ENCODE measurements at places on chromosomes 16 and 17.

GRCh38 chr17:76868669-76869495, 678 bp downstream of the MGAT5B start:
- no peaks in the 10 kb centered on the region for H3K36me3 ChIP-seq
- H3K27me3 ChIP-seq: peaks cover 19% of the 10 kb centered on the region
- H3K27ac ChIP-seq: no peak overlapping the region

GRCh38 chr16:10036956-10037355, 145.3 kb downstream of the GRIN2A start:
- H3K27me3 ChIP-seq: no peaks in the 10 kb centered on the region
- no peak overlapping the region for H3K27ac ChIP-seq
- no peaks in the 10 kb centered on the region for H3K36me3 ChIP-seq
- DNase-seq: no peak
- H3K4me1 ChIP-seq: no peaks in the 10 kb centered on the region
- H3K4me3 ChIP-seq: no peak overlapping the region

GRCh38 chr16:22885951-22886350, 72.0 kb downstream of the HS3ST2 start:
- no peaks in the 10 kb centered on the region for H3K27me3 ChIP-seq
- H3K27ac ChIP-seq: no peak overlapping the region
- H3K36me3 ChIP-seq: no peaks in the 10 kb centered on the region
- no peak overlapping the region for H3K4me3 ChIP-seq

- H3K27me3 ChIP-seq: no peaks in the 10 kb centered on the region
- H3K4me1 ChIP-seq: no peaks in the 10 kb centered on the region
- DNase-seq: no peak
- H3K4me3 ChIP-seq: no peak overlapping the region
These were observed 67.1 kb downstream of the CLEC18A start for GRCh38 chr16:70018254-70018653.

- H3K36me3 ChIP-seq: no peaks in the 10 kb centered on the region
- no peak overlapping the region for H3K27ac ChIP-seq
- H3K4me1 ChIP-seq: no peaks in the 10 kb centered on the region
- H3K27me3 ChIP-seq: no peaks in the 10 kb centered on the region
- H3K4me3 ChIP-seq: no peak overlapping the region
- DNase-seq: no peak
These were observed 168.1 kb downstream of the XYLT1 start for GRCh38 chr16:17302620-17303019.

DNA sequence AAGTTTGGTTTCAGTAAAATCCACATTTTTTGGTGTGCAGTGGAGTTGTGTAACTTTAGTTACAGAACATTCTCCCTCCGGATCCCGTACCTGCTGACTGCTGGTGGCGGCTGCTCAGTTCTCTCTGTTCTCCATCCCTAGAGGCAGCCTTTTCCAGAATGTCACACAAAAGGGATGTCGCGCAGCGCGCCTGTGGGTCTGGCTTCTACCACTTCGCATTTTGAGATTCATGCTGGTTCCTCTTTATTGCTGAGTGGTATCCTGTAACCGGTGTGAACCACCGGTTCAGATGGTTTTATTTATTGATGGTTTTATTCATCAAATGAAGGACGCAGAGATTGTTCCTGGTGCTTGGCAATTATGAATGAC, 981 bp upstream of the CEP131 start:
- H3K27ac ChIP-seq: no peak overlapping the region
- H3K4me3 ChIP-seq: peak overlapping the region; percentile 40
- no peak for DNase-seq
- no peaks in the 10 kb centered on the region for H3K36me3 ChIP-seq
- H3K27me3 ChIP-seq: no peaks in the 10 kb centered on the region

DNA sequence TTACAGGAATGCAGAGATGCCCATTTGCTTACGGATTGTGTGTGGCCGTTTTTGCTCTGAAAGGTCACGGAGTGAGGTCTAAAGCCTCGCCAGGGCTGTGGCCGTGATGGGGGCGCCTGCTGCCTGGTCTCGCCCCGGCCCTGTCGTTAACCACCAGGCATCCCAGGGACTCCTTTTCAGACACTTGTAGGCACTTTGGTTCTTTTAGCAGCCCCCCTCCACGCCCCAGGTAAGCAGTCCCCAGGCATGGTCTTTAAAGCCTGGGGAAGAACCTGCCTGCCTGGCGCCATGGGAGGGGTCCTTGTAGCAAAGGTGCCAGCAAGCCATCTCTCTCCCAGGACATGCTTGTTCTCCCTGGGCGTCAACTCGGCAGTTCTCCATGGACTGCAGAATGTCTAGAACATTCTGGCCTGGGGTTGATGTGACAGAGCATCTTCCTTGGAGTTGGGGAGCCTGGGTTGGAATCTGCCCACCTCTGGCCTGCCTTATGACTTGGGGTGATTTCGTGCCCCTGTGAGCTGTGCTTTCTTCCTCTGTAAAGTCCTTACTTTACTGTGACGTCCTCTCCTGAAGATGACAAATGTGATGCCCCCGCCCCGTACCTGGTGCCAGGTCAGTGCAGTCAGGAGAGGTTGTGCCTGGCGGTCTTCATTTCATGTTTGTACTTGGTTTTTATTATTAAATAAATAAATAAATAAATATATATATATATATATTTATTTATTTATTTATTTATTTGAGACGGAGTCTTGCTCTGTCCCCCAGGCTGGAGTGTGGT, 5.4 kb downstream of the KCTD5 start:
- H3K27ac ChIP-seq: no peak overlapping the region
- H3K4me3 ChIP-seq: no peak overlapping the region
- DNase-seq: no peak

DNA sequence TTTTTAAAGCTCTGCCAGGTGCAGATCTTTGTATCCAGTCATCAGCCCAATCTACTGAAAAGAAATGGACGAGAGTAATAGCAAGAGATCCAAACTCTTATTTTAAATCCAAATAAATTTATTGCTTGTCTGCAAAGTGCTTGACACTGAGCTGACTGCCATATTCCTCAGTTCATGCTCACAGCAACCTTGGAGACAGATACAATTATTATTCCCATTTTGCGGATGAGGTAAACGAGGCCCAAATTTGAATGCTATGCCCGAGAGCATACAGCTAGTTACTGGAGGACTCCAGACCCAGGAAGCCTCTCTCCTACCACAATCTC, 620 bp downstream of the NOB1 start:
- peaks cover 2% of the 10 kb centered on the region for H3K36me3 ChIP-seq
- no peaks in the 10 kb centered on the region for H3K27me3 ChIP-seq
- H3K4me3 ChIP-seq: peak overlapping the region; percentile 81

GRCh38 chr17:69717819-69718218, 303.3 kb downstream of the MAP2K6 start:
- H3K27me3 ChIP-seq: no peaks in the 10 kb centered on the region
- no peak overlapping the region for H3K4me3 ChIP-seq
- no peaks in the 10 kb centered on the region for H3K4me1 ChIP-seq
- H3K36me3 ChIP-seq: no peaks in the 10 kb centered on the region
- DNase-seq: no peak

- H3K36me3 ChIP-seq: no peaks in the 10 kb centered on the region
- no peak overlapping the region for H3K4me3 ChIP-seq
- H3K27me3 ChIP-seq: no peaks in the 10 kb centered on the region
- no peak overlapping the region for H3K27ac ChIP-seq
These were observed 98.9 kb upstream of the NLRP1 start for GRCh38 chr17:5683241-5683640.

GRCh38 chr16:53689636-53690035, 14.0 kb downstream of the RPGRIP1L start:
- no peak overlapping the region for H3K27ac ChIP-seq
- no peaks in the 10 kb centered on the region for H3K4me1 ChIP-seq
- H3K36me3 ChIP-seq: peaks cover 1% of the 10 kb centered on the region
- H3K4me3 ChIP-seq: no peak overlapping the region
- DNase-seq: no peak
- H3K27me3 ChIP-seq: no peaks in the 10 kb centered on the region

DNA sequence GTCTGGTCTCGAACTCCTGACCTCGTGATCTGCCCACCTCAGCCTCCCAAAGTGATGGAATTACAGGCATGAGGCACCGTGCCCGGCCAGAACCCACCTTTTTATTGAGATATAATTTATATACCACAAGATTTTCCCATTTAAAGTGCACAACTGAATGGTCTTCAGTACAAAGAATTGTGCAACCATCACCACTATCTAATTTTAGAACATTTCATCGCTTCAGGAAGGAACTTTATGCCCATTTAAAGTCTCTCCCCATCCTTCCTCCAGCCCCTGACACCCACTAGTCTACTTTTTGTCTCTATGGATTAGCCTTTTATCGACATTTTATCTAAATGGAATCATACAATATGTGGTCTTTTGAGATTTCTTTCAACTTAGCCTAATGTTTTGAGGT, 25.4 kb upstream of the HELZ start:
- H3K27me3 ChIP-seq: no peaks in the 10 kb centered on the region
- no peaks in the 10 kb centered on the region for H3K4me1 ChIP-seq
- no peak overlapping the region for H3K27ac ChIP-seq
- H3K36me3 ChIP-seq: no peaks in the 10 kb centered on the region

DNA sequence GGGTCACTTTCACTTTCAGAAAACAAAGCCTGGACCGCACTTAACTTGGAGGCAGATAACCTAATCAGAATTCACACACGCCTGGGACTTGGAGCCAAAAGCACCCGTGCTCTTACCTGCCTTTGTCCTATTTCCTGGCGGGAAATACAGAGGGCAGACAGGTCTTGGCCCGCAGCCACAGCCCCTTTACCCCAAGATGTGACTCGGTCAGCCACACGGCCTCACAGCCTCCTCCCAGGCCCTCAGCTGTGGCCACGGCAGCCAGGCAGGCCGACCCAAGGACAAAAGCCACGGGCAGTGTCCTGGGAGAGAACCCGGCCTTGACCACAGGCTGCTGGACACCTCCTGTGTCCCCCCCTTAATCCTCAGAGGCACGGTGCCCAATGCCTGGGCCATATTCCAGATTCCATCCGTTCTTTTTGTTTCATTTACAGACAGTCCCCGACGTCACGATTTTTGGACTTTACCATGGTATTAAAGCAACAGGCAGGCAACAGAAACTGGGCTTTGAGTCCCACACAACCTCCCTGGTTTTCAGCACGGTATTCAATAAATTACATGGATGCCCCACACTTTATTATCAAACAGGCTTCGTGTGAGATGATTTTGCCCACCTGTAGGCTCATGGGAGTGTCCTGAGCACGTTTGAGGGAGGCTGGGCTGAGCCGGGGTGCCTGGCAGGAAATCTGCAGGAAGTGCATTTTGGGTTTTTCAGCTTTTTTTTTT, 30.1 kb upstream of the GAA start:
- no peaks in the 10 kb centered on the region for H3K36me3 ChIP-seq
- H3K4me1 ChIP-seq: peaks cover 19% of the 10 kb centered on the region
- peak; percentile 65 for DNase-seq
- H3K27me3 ChIP-seq: no peaks in the 10 kb centered on the region
- peak overlapping the region; percentile 25 for H3K4me3 ChIP-seq

DNA sequence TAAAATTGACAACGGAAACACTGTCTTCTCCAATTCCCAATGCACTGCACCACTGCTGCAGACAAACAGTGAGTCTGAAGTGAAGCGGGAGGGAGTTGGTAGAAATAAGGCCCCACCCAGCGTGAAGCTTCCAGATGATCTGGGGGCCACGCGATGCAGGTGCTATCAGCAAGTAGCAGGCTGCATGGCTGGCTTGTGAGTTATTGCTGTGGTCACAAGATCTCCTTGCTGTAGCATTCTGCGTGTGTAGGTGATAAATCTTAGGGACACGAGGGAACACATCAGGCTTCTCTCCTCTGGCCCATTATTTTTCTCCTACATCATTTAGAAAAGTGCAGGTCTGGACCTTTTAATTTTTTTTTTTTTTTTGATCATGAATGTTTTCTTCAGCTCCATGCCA, 407.6 kb downstream of the TMEM114 start:
- DNase-seq: no peak
- H3K4me1 ChIP-seq: no peaks in the 10 kb centered on the region
- no peaks in the 10 kb centered on the region for H3K36me3 ChIP-seq
- no peak overlapping the region for H3K27ac ChIP-seq
- H3K27me3 ChIP-seq: no peaks in the 10 kb centered on the region
- H3K4me3 ChIP-seq: no peak overlapping the region

- peak; percentile 5 for DNase-seq
- no peaks in the 10 kb centered on the region for H3K27me3 ChIP-seq
These were observed 167.1 kb downstream of the HAPSTR1 start for GRCh38 chr16:9258423-9259051.

DNA sequence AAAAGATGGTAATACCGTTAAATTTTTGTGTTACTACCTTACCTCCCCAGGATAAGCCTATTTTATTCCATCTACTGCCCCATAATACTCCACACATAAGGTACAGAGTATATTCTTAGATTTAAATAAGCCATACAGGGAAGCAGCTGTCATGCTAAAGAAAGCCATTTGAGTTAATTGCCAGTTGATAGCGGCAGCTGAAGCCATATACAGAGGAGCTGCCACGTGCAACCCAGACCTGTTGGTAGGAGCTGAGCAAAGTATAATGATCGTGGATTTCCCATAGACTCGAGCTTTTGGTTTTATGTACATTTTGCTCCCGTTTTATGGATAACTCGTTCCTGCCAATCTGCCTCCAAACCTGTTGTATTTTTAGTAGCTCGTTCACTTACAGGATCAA, 12.0 kb downstream of the CPSF4L start:
- no peaks in the 10 kb centered on the region for H3K27me3 ChIP-seq
- H3K36me3 ChIP-seq: peaks cover 2% of the 10 kb centered on the region

Data from fibroblast of lung (primary cell).